ENCODE measurements at places on chromosomes 16 and 17.

DNA sequence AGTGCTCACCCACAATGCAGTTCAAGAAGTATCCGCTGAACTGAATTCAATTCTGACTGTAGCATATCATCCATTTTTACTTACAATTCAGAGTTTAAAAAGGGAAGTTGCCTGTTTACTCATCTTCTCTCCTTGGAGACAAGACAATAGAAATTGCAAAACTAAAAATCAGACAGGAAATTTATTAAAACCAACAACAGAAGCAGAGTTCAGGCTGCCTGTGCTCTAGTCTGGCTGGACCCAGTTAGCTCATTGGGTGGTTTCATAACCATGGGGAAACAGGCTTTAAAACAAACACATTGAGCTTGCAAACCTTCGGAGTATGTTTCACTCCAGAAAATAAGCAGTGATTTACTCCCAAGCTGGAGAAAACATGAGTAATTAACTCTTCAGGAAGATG lies 321.4 kb downstream of the GRIN2A start:
- no peak for DNase-seq

DNA sequence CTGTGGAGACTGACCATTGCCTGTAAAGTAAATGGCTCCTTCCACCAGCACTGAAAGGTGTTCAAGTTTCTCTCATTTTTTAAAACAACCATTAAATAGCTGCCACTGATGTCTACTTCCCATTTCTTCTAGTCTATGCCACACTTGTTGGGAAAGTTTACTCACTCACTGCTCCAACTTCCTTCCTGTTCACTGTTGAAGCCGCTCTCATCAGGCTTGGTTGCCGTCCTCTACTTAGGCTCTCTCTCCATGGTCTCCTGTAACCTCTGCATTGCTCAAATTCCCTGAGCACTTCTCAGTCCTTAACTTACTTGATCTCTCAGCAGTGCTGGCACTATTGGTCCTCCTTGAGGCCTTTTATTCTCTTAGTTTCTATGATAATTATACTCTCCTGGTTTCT lies 32.4 kb downstream of the SNX11 start:
- DNase-seq = no peak

GRCh38 chr17:5562661-5563360 lies 21.5 kb downstream of the NLRP1 start:
- DNase-seq = no peak

GRCh38 chr17:80962356-80963329 lies 29.0 kb upstream of the CHMP6 start:
- no peak for DNase-seq

DNA sequence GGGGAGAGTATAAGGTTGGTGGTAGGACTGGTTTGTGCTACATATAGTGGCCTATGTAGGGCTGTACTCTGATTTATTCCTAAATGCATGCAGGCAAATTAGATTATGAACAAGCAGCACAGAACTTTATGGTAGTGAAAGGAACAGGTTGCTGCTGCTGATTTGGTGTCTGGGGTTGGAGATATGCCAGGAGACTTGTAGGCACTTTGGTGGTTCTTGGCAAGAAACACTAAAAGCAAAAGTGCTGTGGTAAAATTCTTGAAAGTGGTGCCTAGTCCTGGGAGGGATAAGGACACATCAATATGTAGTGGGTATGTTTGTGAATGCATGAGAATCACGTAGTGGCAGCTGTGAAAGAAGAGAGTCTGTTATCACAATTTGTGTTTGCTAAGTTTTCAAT lies 2126.0 kb downstream of the TP53TG3F start:
- DNase-seq = no peak

- no peak for DNase-seq
These were observed 38.9 kb upstream of the CIBAR2 start for GRCh38 chr16:85151079-85151602.

GRCh38 chr17:66943484-66943883 lies 21.0 kb upstream of the CACNG4 start:
- no peak for DNase-seq

- no peak for DNase-seq
These were observed 49.0 kb upstream of the ENPP7 start for GRCh38 chr17:79681628-79682261.

GRCh38 chr17:63382826-63383225 lies 63.3 kb downstream of the CYB561 start:
- no peak for DNase-seq

- DNase-seq = no peak
These were observed 157.1 kb downstream of the CMIP start for GRCh38 chr16:81601601-81602255.

DNA sequence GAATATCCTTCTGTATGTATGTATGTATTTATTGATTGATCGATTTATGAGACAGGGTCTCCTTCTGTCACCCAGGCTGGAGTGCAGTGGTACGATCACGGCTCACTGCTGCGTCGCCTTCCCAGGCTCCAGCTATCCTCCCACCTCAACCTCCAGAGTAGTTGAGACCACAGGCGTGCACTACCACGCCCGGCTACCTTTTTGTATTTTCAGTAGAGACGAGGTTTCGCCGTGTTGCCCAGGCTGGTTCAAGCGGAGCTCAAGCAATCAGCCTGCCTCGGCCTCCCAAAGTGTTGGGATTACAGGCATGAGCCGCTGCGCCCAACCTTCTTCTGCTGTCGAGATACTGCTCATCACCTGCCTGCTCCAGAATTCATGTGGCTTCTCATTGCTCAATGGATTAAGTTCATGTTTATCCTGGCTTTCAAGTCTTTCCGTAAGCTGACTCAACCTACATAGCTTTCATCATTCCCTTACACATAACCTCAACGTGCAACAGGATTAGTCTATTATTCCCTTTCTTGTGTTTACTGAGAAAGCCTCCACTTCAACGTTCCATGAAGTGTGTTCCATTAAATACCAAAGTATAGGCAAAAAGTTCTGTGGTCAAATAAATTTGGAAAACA lies 13.6 kb downstream of the TAC4 start:
- no peak for DNase-seq

DNA sequence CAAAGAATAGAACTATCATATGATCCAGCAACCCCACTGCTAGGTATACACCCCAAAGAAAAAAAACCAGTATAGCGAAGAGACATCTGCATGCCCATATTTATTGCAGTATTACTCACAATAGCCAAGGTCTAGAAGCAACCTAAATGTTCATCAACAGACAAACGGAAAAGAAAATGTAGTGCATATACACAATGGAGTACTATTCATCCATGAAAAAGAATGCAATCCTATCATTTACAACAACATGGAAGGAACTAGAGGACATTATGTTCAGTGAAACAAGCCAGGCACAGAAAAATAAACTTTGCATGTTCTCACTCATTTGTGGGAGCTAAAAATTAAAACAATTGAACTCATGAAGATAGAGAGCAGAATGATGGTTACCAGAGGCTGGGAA lies 55.3 kb downstream of the WDR59 start:
- DNase-seq = no peak

DNA sequence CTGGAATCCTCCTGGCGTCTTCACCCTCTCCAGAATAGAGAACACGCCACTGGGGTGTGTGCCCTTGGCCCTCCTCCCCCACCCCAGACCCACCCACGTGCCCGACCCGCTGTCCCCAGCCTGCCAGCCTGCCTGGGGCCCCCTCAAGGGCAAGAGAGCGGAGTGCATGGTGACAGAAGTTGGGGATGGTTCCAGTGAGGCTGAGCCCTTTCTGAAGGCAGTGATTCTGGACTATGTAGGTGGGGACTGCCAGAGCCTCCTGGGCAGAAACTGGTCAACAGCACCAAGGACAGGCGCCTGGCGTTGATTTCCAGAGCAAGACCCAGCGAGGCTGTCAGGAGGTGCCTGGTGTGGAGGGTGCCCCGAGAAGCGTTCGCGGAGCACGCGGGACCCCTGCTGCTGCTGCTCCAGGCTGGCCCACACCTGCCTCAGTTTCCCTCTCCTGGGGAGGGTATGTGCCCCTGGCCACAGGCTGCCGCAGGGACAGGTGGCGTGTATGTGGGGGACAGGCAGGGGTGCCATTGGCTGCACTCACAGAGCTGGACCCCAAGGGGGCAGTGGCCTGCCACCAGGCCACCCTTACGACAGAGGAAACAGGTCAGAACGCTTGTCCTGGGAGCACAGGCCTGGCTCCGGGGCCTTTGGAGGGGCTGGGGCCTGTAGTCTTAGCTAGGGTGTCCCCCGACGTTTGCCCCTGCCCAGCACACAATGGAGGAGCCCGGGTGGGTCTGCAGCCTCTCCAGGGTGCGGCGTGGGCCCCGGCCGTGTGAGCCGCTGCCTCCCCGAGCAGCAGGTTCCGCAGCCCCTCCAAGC lies 1.2 kb downstream of the SSTR5 start:
- DNase-seq = no peak

- DNase-seq = no peak
These were observed 385 bp downstream of the CFAP119 start for GRCh38 chr16:30761427-30761927.

DNA sequence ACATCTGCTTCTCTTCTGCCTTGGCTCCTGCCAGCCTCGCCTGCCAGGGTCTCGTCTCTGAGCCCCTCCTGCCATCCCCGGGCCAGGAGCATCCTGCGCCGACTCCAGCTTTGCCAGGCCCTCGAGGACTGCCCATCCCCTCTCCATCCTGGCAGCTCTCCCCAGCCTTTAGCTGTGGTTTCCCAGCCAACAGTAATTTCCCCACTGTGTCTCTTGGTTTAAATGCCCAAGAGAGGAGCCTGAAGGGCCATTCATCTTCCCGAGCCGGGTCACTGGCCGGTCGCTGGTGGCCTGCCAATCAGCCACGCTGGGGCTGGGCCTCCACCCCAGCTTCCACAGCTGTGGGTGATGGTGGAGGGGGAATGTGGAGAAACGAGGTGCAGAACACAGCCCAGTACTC lies 47.8 kb downstream of the MRC2 start:
- DNase-seq = peak; percentile 31

DNA sequence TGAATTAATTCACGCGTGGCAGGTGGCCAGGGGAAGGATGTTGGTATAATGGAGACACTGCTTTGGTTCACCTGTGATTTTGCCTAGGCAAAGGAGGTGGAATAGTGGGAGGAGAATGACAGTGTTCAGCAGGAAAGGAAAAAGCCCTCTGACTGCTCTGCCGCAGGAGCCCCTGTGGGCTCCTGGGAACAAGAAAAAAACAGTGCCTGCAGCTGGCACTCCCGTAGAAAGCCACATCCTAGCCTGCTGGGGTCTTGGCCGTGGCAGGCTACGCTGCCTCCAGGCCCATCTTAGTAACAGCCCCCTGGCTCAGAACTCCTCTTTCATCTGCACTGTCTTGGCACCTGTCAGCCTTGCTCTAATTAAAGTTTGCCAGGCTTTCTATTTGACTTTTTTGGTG lies 20.6 kb downstream of the ADORA2B start:
- no peak for DNase-seq

GRCh38 chr16:49307176-49307575 lies 25.5 kb upstream of the CBLN1 start:
- DNase-seq = no peak

DNA sequence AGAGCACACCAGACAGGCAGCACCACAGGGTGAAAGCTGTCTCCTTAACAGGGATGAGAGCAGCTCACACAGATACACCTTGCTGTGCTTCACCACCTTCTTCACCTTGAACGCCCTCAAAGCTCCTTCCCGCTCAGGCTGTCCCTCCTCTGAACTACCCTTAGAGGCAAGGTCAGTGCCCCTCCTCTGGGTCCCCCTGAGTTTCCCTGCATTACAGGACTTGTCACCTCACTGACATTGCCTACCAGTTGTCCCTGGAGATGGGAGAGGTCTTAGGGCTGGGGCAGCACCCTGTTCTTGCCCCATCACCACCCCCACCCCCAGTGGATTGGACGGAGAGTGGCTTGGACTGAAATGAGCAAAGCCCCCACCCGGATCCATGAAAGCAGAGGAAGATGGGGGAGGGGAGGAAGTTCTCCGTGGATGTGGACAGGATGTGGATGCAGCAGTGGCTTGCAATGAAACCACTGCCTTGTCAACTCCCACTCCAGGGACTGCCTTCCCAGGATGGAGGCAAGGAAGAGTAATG lies 73.2 kb upstream of the CDH5 start:
- no peak for DNase-seq

- DNase-seq = no peak
These were observed 30.9 kb downstream of the TMEM204 start for GRCh38 chr16:1564325-1564724.

- DNase-seq = no peak
These were observed 2.1 kb downstream of the IGFALS start for GRCh38 chr16:1791256-1791942.

- no peak for DNase-seq
These were observed 217.8 kb downstream of the CDRT15L2 start for GRCh38 chr17:20797292-20797691.

DNA sequence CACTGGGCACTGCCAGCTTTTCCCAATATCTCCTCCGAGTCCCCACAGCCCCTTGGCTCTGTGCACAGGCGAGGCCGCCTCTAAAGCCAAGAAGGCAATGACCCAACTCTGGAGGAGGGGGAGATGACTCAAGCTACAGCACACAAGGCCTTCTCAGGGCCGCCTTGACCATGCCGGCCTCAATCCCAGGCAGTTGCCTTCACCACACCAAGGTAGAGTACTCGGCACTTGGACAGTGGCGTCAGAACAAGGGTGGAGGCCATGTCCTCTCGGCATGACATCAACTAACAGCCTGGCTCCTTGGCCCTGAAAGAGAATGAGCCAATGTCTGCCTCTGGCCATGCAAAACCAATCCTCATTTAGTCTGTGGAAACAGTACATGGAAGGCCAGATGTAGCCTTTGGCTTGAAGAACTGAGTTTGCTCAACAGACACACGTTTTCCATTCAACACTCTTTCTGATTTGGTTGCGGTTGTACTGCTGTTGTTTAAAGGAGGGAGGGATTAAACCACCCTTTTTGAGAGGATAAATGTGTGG lies 139.6 kb downstream of the XYLT1 start:
- no peak for DNase-seq

DNA sequence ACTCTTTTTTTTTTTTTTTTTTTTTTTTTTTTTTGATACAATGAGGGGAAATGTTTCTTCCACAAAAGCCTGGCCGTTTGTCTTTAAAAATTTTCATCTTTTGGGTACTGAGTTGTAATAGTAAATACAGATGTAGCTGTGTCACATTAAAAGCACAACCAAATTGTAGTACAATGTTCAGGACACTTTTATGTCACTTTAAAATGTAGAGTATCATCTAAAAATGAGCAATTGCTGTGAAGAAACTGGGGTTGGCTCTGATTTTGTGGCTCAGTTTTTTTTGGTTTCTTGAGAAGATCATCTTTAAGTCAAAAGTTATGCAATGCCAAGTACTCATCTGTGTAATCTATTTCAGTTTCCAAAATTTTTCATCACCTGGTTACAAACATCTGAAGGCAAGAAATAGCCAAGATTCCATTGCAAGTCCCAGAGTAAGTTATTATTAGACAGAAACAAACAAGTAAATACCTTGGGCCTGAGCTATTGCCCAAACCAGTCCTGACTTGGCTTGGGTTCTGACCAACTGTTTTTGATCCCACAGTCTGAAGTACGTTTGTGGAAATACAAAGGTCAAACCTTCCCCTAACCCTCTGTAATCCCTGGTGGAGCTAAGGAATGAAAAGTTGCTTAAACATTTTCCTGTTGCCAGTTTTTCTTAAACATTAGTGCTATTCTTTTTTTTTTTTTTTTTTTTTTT lies 717.2 kb downstream of the WWOX start:
- no peak for DNase-seq

DNA sequence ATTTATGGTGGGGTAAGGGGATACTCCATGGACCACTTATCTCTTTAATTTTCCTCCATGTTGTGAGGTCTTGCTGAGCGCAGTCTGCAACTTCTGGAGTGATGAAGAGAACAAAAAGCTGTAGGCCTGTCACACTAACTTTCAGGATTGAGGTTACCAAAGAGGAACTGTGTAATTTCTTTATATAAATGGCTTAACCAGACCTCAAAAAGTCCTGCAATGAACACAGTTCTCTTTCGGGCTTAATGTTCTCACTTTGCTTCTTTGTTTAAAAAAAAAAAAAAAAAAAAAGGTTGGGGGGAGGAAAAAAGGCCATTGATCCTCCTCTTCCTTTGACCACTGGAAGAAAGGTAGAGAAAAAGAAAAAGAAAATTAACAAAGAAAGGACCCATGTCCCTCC lies 86.8 kb upstream of the SOX9 start:
- no peak for DNase-seq
